ENCODE measurements at places on chromosomes 5 and 9.
A peak's percentile ranks its signal among the peaks of the same experiment; 100 is the strongest.

- no peak overlapping the region for H3K4me3 ChIP-seq
- peak; percentile 65 for DNase-seq
- H3K4me1 ChIP-seq = peaks cover 8% of the 10 kb centered on the region
- H3K36me3 ChIP-seq = no peaks in the 10 kb centered on the region
- no peak overlapping the region for H3K27ac ChIP-seq
These were observed 142.7 kb upstream of the IER5L start for GRCh38 chr9:129320575-129321285.

DNA sequence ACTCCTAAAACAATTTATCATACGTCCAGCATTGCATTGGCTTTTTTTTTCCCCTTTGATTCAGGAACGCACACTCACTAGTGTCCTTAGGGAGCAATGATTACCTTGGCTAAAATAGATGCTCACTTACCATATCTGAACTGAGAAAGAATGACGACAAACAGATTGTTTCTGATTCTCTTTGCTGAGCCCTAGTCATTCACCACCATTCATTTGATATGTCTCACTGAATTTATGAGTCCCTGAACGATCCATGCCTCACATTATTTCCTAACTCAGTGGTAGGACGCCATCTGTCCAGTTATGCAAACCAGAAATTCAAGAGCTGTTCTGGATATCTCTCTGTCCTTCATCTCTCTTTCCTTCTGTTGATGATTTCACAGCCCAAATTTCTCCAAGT is 39.3 kb upstream of the DAB2 start:
- no peak overlapping the region for H3K4me3 ChIP-seq
- H3K27ac ChIP-seq = no peak overlapping the region
- no peaks in the 10 kb centered on the region for H3K27me3 ChIP-seq
- DNase-seq = no peak

GRCh38 chr5:74200560-74200959 is 440.0 kb downstream of the ENC1 start:
- H3K36me3 ChIP-seq = no peaks in the 10 kb centered on the region
- no peaks in the 10 kb centered on the region for H3K27me3 ChIP-seq
- peaks cover 9% of the 10 kb centered on the region for H3K4me1 ChIP-seq
- no peak overlapping the region for H3K4me3 ChIP-seq
- DNase-seq = no peak

DNA sequence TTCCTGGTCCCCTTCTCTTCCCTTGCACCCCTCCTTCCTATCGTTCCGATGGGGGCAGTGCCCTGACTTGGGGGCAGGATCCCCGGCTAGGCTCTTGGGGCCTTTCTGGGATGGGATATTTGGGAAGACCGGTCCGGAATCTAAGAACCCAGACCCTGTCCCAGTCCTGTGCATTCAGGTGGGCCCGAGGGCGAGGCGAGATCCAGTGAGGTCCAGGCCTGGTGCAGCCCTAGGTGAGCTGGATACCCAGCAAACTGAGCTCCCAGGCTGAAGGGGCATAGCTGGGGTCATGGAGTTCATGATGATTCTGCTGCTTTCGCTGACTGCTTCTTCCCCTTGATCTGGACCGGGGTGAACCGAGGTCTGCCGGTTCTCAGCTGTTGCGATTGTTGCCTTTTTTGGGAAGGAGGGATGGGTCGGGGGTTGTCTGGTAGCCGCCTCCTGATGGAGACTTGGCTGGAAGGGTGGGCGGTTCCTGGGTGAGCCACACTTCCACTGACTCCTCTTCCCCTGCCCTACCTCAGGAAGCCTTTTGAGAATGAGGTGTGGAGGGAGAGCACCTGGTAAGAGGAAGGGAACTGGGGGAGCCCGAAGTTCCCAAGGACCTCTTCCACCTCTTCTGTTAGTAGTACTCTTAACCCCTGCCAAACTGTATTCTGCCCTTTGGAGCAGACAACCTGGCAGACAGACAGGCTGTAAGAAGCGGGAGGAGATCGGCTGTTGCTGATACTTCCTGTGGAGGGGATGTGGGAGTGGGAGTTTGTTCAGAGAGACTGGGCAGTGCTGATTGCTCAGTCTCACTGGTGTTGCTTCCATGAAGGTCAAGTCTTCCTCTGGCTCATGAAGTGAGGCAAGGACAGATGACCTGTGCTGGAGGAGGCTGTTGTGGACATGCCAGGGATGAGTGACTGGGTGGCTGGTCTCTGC is 1.0 kb downstream of the LRRC8A start:
- peak; percentile 16 for DNase-seq
- peak overlapping the region; percentile 89 for H3K4me3 ChIP-seq
- H3K27ac ChIP-seq = peak overlapping the region; percentile 59
- H3K36me3 ChIP-seq = no peaks in the 10 kb centered on the region
- peaks cover 7% of the 10 kb centered on the region for H3K4me1 ChIP-seq

- no peaks in the 10 kb centered on the region for H3K36me3 ChIP-seq
- H3K27ac ChIP-seq = no peak overlapping the region
- H3K27me3 ChIP-seq = peaks cover 15% of the 10 kb centered on the region
These were observed 117.7 kb downstream of the SLC12A2 start for GRCh38 chr5:128201065-128201926.

- no peaks in the 10 kb centered on the region for H3K36me3 ChIP-seq
- H3K27ac ChIP-seq = no peak overlapping the region
- no peaks in the 10 kb centered on the region for H3K4me1 ChIP-seq
- H3K27me3 ChIP-seq = no peaks in the 10 kb centered on the region
These were observed 15.8 kb upstream of the RAPGEF1 start for GRCh38 chr9:131755541-131756198.

DNA sequence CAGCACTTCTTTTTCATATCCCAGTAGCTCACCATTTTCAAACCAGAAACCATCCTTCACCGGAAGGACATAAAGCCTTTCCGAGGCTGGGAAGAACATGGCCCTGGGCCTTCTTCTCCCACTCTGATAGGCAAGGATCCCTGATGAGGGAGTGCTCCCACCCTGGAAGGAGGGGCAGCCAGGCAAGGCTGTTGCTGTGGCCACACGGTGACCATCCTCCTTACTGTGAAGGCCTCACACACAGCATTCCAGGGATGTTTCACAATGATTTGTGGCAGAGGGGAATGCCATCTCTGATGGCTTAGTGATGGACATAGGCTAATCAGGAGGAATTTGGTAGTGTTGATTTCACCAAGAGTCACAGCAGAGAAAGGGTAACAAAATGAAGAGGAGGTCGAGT is 130.7 kb downstream of the ADAMTS12 start:
- H3K27me3 ChIP-seq = no peaks in the 10 kb centered on the region
- peak; percentile 46 for DNase-seq
- H3K27ac ChIP-seq = no peak overlapping the region
- H3K36me3 ChIP-seq = no peaks in the 10 kb centered on the region
- H3K4me3 ChIP-seq = no peak overlapping the region
- H3K4me1 ChIP-seq = peaks cover 56% of the 10 kb centered on the region

- no peak for DNase-seq
These were observed 15.2 kb upstream of the KCNIP1 start for GRCh38 chr5:170488570-170488969.

DNA sequence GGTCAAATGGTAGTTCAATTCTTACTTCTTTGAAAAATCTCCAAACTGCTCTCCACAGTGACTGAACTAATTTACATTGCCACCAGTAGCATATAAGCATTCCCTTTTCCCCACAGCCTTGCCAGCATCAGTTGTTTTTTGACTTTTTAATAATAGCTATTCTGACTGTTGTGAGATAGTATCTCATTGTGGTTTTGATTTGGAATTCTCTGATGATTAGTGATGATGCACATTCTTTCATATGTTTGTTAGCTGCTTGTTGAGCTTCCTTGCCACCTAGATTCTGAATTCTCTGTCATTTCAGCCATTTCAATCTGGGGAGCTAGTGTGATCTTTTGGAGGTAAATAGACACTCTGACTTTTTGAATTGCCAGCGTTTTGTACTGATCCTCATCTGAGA is 24.0 kb downstream of the CDK20 start:
- no peak overlapping the region for H3K4me3 ChIP-seq
- H3K4me1 ChIP-seq = no peaks in the 10 kb centered on the region
- H3K27ac ChIP-seq = no peak overlapping the region
- H3K27me3 ChIP-seq = no peaks in the 10 kb centered on the region
- no peak for DNase-seq

GRCh38 chr5:149665416-149666175 is 64.5 kb upstream of the PPARGC1B start:
- H3K4me1 ChIP-seq = no peaks in the 10 kb centered on the region
- H3K27ac ChIP-seq = no peak overlapping the region
- no peak for DNase-seq

GRCh38 chr5:61881821-61882487 is 424.1 kb upstream of the KIF2A start:
- H3K4me1 ChIP-seq = peaks cover 14% of the 10 kb centered on the region
- no peak overlapping the region for H3K27ac ChIP-seq
- no peaks in the 10 kb centered on the region for H3K36me3 ChIP-seq
- DNase-seq = no peak

DNA sequence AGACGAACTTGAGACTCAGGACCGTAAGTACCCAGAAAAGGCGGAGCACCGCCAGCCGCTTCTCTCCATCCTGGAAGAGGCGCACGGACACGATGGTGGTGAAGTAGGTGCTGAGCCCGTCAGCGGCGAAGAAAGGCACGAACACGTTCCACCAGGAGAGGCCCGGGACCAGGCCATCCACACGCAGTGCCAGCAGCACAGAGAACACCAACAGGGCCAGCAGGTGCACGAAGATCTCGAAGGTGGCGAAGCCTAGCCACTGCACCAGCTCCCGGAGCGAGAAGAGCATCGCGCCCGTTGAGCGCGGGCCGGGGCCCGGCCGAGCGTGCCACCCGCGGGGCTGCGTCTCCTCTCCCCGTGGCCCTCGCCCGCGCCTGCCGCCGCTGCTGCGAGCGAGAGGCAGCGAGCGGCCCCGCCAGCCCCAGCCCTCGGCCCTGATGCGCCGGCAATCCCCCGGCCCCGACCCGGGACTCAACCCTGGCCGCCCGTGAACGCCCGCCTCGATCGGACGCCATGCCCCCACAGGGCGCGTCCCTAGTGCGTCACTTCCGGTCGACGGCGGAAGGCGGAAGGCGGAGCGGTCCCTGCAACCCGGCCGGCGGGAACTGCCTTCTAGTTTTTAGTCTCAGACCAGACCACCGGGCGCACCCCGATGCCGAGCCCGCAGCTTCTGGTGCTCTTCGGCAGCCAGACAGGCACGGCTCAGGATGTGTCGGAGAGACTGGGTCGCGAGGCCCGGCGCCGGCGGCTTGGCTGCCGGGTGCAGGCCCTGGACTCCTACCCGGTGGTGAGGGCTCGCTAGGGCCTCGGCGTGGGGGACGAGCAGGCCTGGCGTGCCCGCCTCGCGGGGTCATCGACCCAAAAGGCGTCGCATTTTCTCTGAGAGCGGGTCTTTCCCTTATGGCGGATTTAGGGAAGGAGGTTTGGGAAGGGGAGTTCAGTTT is at the start of the genes NDOR1 and TMEM203:
NDOR1 (plus strand) TSS at position 575 of the 944 bp plus-strand sequence; CDS start at position 653, 78 bp downstream.
TMEM203 (minus strand) TSS at position 523 of the 944 bp plus-strand sequence; CDS start at position 289, 234 bp downstream.
- H3K4me1 ChIP-seq = peaks cover 20% of the 10 kb centered on the region
- H3K27ac ChIP-seq = peak within 1 kb of the TSS; percentile 24
- no peaks in the 10 kb centered on the region for H3K27me3 ChIP-seq

GRCh38 chr5:100517301-100517974 is 17.7 kb upstream of the FAM174A start:
- DNase-seq = no peak
- no peaks in the 10 kb centered on the region for H3K4me1 ChIP-seq
- H3K27ac ChIP-seq = no peak overlapping the region
- H3K27me3 ChIP-seq = no peaks in the 10 kb centered on the region
- H3K4me3 ChIP-seq = no peak overlapping the region

- no peak overlapping the region for H3K4me3 ChIP-seq
- H3K36me3 ChIP-seq = no peaks in the 10 kb centered on the region
- peaks cover 4% of the 10 kb centered on the region for H3K4me1 ChIP-seq
- peaks cover 8% of the 10 kb centered on the region for H3K27me3 ChIP-seq
- H3K27ac ChIP-seq = no peak overlapping the region
- DNase-seq = no peak
These were observed 7.6 kb upstream of the AHRR start for GRCh38 chr5:313806-314376.

GRCh38 chr5:127536687-127537086 is 19.2 kb downstream of the PRRC1 start:
- peaks cover 48% of the 10 kb centered on the region for H3K36me3 ChIP-seq
- H3K27me3 ChIP-seq = no peaks in the 10 kb centered on the region
- no peak for DNase-seq
- H3K4me3 ChIP-seq = no peak overlapping the region

- DNase-seq = no peak
- H3K36me3 ChIP-seq = no peaks in the 10 kb centered on the region
- H3K27me3 ChIP-seq = no peaks in the 10 kb centered on the region
- no peaks in the 10 kb centered on the region for H3K4me1 ChIP-seq
These were observed 35.2 kb upstream of the MIER3 start for GRCh38 chr5:56987171-56987570.

DNA sequence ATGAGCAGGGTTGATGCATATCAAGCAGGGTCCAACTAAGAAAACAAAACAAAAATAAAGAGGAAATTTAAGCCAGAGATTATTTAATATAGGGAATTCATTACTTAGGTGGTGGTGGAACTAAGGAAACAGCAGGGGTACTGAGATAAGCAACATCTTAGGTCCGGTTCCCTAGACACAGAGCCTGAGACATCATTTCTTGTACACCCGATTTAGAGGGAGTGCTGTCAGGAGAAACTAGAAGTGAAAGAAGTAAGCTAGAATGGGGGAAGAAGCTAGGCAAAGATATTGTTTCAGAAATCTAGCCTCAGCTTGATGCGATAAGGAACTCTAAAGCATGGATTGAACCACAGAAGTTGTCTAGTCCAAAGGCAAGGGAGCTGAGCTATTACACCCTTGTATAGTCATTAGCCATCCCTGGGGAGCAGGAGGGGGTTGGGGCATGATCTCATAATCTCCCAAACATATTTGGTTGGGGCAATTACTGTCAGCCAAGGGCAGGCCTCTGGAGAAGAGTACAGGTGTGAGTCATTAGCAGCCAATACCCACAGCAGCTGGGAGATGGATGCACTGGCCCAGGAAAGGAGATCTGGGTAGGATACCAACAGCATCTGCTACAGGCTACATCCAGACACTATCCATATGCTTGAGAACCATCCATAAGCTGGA is 194.5 kb downstream of the ARL15 start:
- no peaks in the 10 kb centered on the region for H3K27me3 ChIP-seq
- no peak for DNase-seq
- no peaks in the 10 kb centered on the region for H3K4me1 ChIP-seq
- no peaks in the 10 kb centered on the region for H3K36me3 ChIP-seq
